Coronary artery (tissue), 2 donors: ENCODE measurements at places on chromosomes 1 and 21.

- DNase-seq = no peak
These were observed 14.5 kb upstream of the CCDC185 start for GRCh38 chr1:223378754-223379153.

GRCh38 chr1:241253471-241253870 lies 103.5 kb downstream of the RGS7 start:
- no peak for DNase-seq

GRCh38 chr1:208778417-208778816 lies 534.2 kb upstream of the PLXNA2 start:
- DNase-seq = no peak

GRCh38 chr21:17427831-17428483 lies 84.9 kb upstream of the CXADR start:
- no peak for DNase-seq

DNA sequence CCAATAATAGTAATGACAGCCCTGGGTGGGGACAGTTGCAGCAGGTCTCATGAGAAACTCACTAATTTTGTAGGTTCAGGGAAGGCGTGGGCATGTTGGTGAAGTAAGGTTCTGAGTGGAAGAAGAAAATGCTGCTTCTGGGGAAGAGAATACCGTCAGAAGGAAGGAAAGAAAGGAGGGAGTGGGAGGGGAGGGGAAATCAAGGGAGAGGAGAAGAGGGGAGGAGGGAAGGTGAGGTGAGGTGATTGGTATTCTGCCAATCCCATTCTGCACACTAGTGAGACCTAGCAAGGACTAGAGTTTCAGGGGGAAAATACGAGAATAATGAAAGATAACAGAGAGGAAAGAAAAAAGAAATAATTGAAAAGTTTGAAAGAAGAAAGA lies 32.4 kb upstream of the MGST3 start:
- DNase-seq = no peak

DNA sequence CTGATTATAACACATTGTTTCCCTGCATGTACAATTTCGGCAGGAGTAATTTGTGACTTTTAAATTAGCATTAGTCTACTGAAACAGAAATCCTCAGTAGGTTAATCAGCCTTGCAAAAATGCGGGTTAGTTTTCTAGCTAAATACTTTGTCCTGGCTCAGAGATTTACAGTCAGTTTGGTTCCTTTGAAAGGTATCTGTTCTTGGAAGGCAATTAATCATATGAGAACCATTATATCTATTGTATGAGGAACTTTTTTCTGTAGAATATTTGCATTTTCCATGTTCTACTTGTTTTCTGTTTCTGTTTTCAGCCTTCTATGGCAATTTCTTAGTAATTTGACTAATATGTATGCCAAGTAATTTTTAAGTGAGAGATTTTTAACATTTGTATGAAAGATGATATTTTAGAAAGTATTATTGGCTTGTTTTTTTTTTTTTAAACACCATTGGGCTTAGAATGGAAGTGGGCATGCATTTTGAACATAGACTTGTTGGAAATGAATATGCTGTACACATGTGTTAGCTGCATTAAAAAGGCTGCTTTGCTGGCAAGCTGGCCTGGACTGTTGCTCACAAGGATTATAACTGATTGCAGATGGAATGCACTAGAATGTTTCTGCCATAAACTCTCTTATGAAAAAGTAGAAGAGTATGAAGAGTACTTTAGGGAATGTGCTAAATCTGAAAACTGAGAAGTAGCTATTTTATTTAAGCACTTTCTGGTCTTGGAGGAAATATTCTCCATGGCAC lies 26.2 kb downstream of the KIF1B start:
- DNase-seq = no peak

GRCh38 chr21:35796844-35797243 lies 263.5 kb downstream of the SETD4 start:
- DNase-seq = no peak
